ENCODE measurements at places on chromosomes 3 and 15.

DNA sequence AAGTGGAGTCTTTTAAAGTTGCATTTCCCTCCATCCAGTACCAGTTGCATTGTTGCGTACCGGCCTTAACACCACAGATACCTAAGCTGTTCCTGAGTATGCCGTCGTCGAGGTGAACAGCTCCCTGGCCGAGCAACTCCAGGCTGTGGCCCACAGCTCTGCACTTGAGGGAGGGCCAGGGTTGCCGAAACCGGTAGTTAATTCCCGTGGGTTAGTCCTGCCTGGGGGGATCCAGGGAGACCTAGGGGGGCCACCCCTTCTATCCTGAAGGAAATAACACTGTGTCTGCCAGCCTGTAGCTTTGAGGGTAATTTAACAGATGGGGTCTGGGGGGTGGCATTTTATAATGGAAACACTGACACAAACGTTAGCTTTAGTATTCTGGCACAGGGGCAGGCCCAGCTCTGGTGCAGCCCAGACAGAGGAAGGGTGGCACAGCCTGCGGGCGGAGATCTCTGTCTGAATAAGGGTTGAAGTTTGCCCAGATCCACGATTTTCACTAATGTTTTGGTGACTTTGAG is 60.8 kb downstream of the RGMA start:
- no peak for DNase-seq

DNA sequence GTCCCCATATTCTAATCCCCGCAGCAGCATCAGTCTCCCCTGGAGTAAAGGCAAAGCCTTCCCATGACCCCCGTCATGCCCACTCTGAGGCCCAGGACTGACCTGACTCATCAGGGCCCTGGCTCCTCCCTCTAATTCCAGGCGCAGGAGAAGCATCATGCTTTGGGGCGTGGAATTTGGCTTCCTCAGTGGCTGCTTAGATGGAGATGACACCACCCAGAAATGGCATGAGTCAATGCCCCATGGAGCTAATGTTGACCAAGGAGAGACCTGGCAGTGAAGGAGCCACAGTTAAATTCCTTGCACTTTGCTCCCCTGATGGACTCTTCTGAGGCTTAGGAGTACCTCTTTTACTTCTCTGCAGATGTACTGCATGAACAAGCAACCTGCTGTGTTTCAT is 204.2 kb upstream of the PROK2 start:
- DNase-seq, result no peak

- DNase-seq, result peak; percentile 41
Measured at GRCh38 chr15:45618813-45619212, 16.0 kb upstream of the SQOR start.

- no peak for DNase-seq
Measured at GRCh38 chr3:66195347-66195783, 25.4 kb upstream of the SLC25A26 start.

GRCh38 chr3:60080648-60081047 is 1030.8 kb upstream of the CFAP20DC start:
- DNase-seq, result no peak

GRCh38 chr3:66606868-66607267 is 106.0 kb upstream of the LRIG1 start:
- DNase-seq, result no peak

DNA sequence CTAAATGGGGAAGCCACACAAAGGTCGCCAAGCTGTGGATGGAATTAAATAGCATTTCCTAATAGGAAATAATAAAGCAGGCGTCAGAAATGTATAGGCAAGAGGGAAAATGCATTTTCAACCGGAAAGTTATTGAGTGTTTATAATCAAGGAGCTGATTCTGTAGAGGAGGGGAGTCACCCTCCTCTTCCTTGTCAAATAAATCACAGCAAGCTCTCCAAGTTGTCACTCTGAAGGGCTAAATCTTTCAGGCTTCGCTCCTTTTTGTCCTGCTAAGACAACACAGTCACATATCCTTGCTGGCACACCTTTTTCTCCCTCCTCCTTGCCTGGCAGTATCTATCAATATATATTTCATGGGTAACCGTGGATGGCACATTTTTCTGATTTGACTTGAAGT is 338.4 kb downstream of the SATB1 start:
- no peak for DNase-seq

Data from RPMI8226 (cell line).